PC-3 (cell line): ENCODE measurements at places on chromosomes 7 and 10.

DNA sequence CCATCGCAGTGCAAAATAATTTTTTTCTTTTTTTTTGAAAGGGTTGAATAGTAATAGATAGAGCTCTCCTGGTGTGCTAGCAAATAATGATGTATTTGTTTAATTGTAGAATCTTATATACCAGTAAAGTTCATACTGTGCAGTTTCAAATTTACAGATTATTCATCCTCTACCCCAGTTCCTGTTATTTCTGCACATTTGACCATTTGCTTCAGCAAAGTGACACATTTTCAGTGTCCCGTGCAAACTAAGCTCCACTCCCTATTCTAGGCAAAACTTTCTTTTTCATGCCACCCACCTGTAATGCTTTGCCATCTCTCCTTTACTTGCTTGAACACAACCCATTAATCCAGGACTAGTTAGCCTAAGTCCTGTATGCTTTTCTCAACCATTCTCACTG is 43.0 kb downstream of the SHOC2 start:
- no peak overlapping the region for H3K27ac ChIP-seq
- DNase-seq = no peak
- no peaks in the 10 kb centered on the region for H3K36me3 ChIP-seq
- no peak overlapping the region for H3K4me3 ChIP-seq
- H3K27me3 ChIP-seq = no peaks in the 10 kb centered on the region
- no peaks in the 10 kb centered on the region for H3K4me1 ChIP-seq

- peaks cover 52% of the 10 kb centered on the region for H3K4me1 ChIP-seq
- H3K27me3 ChIP-seq = no peaks in the 10 kb centered on the region
- peak overlapping the region; percentile 18; the same call in 1 of the 2 replicates for H3K4me3 ChIP-seq
- no peaks in the 10 kb centered on the region for H3K36me3 ChIP-seq
Measured at GRCh38 chr10:95333997-95334804, 43.4 kb upstream of the PDLIM1 start.

GRCh38 chr10:99461230-99461629 is 30.8 kb upstream of the GOT1 start:
- H3K4me1 ChIP-seq = no peaks in the 10 kb centered on the region
- H3K4me3 ChIP-seq = no peak overlapping the region
- H3K27ac ChIP-seq = no peak overlapping the region
- DNase-seq = peak; percentile 53
- 0 out of 2 replicates have a peak, but pooled peaks cover 2% of the 10 kb centered on the region for H3K27me3 ChIP-seq
- no peaks in the 10 kb centered on the region for H3K36me3 ChIP-seq

- H3K36me3 ChIP-seq = no peaks in the 10 kb centered on the region
- DNase-seq = peak; percentile 79
- no peak overlapping the region for H3K4me3 ChIP-seq
- no peaks in the 10 kb centered on the region for H3K27me3 ChIP-seq
- 0 out of 2 replicates have a peak, but pooled peaks cover 5% of the 10 kb centered on the region for H3K4me1 ChIP-seq
Measured at GRCh38 chr10:68202960-68203353, 29.0 kb downstream of the ATOH7 start.

GRCh38 chr10:48463318-48464003 is 141.4 kb downstream of the ARHGAP22 start:
- peaks cover 4% of the 10 kb centered on the region; the same call in 1 of the 2 replicates for H3K27me3 ChIP-seq
- H3K36me3 ChIP-seq = no peaks in the 10 kb centered on the region
- H3K4me3 ChIP-seq = no peak overlapping the region
- H3K27ac ChIP-seq = no peak overlapping the region
- no peaks in the 10 kb centered on the region for H3K4me1 ChIP-seq
- DNase-seq = no peak
